ENCODE measurements at places on chromosomes 12 and 14.

- DNase-seq: no peak
Measured at GRCh38 chr12:97404543-97404942, 58.1 kb upstream of the RMST start.

DNA sequence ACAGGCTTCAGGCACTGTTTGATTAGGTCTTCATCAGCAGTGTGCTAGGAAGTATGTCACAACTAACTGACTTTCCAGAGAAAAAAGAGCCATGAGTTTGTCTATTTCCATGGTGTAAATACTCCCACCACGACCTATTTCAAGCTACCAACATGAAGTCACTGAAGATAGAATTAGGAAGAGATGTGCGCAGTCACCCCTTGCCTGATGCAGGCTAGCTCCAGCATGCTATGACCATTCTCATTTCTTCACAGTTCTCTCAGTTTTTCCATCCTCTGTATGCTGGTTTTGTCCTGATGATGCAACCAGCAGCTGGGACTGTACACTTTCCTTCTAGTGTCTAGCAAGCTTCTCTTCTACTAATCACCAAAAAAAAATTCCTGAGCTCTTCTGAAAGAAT lies 191.6 kb upstream of the NUDT4 start:
- DNase-seq: no peak

GRCh38 chr14:101461891-101462290 lies 99.4 kb upstream of the DIO3 start:
- DNase-seq: no peak

DNA sequence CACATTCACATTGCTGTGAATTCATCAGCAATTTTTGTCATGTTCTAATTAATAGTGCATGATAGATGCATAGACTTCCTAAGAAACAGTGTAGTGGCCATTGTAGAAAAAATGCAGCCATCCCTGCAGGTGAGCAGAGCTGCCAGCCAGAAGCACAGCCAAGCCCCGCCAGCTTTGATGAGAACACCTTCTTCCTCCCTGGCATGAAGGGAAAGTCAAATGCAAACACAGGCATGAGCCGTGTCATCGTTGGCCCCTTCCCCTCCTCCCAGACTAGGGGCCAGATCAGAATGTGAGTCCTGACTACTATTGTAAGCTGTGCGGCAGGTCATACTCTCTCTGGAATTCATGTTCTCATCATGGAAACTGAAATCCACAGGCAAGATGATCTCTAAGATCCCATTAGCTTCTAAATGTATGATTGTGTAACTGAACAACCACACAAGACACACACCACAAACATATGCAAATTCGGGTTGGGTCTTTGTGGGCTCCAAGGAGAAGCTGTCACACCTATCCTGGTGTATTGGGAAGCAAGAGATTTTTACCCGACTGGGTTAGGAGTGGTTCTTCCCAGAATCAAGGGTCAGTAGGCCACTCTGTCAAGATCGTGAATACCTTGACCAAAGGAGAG lies 2.8 kb upstream of the AQP2 start:
- no peak for DNase-seq

GRCh38 chr12:108320507-108321293 lies 18.4 kb downstream of the CMKLR1 start:
- no peak for DNase-seq

DNA sequence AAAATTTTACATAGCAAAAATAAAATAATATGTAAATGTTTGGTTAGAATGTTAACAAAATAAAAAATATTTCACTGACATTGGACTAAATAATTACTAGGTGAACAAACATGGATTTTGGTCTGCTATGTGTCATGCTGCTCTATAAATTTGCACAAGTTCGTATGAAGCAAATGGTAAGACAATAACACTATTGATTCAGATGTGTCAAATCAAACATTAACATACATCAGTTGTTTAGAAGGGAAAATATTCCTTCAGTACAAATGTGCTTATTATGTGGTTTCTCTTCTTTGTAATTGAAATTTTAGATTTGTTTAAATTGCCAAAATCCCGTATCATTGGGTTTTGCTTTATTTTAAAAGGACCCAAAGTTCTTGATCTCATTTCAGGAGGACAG lies 46.9 kb downstream of the PAWR start:
- DNase-seq: no peak

GRCh38 chr14:74434294-74434693 lies 8.3 kb upstream of the SYNDIG1L start:
- DNase-seq: no peak

GRCh38 chr12:39395866-39396265 lies 47.1 kb downstream of the KIF21A start:
- no peak for DNase-seq

- no peak for DNase-seq
Measured at GRCh38 chr12:5511644-5512600, 80.0 kb downstream of the NTF3 start.

GRCh38 chr12:70451528-70451927 lies 85.4 kb downstream of the KCNMB4 start:
- no peak for DNase-seq

- DNase-seq: no peak
Measured at GRCh38 chr14:72781561-72782508, 112.1 kb downstream of the DPF3 start.

DNA sequence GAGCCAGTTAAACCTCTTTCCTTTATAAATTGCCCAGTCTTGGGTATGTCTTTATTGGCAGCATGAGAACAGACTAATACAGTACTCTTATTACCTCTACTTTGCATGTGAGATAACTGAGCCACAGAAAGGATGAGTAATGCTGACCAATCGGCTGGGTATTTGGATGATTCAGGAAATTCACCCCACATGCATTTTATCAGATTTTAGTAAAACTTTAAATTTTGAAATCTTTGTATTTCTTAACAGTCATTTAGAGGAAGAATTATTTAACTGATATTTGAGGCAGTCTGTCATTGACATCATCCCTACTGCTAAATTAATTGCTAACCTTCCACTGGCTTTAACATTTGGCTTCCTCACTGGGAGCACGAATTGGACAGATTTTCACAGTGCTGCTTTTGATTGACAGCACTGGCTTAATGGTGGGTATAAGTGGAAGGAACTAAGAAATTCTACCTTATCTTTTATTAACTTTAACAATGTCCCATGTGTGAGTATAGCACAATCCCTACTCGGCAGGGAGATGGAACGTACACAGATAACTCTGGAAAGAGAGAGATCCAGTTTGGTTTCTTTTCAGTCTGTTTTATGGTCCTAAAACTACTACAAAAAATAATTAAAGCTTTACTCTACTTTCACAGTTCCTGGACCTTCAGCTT lies 261.0 kb downstream of the DACT1 start:
- DNase-seq: no peak

- no peak for DNase-seq
Measured at GRCh38 chr12:1171657-1172408, 180.8 kb downstream of the ERC1 start.

DNA sequence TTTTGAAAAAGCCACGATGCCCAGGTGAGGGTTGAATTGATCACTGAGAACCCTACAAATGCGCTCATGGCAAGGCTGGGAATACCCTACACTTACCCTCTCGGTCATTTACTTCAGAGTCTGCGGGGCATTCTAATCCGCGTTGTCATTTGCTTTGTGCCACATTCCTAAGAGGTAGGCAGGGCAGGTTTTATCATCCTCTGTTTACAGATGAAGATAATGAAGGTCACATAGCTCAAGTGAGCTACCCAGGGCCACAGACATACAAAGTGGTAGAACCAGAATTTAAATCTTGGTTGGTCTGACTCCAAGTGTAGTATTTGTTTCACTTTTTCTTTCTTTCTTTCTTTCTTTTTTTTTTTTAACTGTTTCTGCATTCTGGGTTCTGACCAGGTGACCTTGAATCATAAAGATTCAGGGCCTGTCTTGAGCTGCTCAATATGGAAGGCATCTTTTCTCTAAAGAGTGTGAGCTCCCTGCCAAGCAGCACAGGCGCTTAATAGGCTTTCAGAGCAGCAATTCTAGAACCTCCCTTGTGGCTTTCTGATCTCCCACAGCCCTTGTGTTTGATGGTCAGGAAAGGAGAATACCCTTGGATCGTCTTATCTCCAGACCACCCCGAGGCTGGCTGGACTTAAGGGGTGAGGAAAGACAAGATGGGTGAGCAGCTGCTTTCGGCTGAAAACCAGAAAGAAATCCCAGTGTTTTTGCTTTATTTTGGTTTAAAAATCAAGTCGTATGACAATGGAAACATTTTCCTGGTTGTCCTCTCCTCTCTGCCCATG lies 662 bp upstream of the BATF start:
- no peak for DNase-seq

GRCh38 chr12:51818566-51819300 lies 29.8 kb downstream of the FIGNL2 start:
- DNase-seq: no peak

DNA sequence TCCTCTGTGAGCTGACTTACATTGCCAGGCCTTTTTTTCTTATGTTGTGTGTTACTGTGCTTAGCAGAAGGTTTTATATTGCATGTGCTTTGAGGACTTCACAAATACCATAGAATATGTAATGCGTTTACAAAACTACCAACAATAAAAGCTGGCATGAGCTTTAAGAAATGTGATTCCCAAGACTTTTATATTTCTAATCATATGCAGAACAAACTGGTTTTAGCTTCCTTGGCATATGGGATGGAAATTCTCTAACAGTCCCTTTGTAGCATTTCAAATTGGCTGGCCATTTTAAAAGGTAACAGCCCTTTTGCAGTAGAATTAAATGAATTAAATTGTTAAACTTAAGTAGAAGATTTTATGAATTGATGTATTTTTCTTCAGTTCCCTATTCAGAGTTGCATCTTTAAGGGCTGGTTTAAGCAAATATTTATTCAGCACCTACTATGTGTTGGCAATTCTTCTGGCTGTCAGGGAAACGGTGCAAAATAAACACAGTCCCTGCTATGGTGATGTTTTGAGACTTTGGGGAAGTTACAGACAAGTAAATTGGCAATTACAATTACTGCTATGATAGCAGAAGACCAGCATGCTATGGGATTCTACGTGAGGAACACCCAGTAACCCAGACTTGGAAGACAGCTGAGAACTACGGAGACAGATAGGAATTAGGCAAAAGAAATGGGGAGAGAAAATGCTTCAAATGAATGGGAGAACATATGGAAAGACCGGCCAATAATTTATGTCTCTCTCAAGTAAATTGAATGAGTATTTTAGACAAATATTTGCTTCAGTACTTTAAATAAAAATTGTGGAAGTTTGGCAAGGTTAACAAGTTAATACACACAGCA lies 446.4 kb downstream of the EGLN3 start:
- no peak for DNase-seq

DNA sequence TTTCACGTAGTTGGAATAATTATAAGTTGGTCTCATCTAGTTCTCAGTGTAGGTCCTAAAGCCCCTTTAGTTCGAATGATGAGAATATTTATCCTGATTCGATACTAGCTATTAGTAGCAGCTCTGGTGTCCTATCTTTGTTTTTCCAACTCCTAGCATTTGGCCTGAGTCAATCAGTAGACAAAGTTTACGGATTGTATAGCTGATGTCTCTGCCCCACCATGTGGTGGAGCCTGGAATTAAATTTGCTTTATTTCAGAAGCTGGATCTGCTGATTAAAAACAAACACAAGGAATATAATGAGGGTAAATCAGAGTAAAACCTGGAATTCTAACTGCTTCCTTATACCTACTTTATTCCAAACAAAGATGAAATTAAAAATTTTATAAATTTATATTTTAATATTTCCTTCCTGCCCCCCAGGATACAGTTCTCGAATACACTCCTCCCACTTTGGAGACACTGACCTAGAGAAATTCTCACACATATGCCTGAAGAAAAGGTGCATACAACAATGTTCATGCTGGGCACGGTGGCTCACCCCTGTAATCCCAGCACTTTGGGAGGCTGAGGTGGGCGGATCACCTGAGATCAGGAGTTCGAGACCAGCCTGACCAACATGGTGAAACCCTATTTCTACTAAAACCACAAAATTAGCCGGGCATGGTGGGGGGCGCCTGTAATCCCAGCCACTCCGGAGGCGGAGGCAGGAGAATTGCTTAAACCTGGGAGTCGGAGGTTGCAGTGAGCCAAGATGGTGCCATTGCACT lies 7.6 kb upstream of the BRMS1L start:
- DNase-seq: no peak

GRCh38 chr12:91857813-91858542 lies 287.7 kb downstream of the BTG1 start:
- no peak for DNase-seq

DNA sequence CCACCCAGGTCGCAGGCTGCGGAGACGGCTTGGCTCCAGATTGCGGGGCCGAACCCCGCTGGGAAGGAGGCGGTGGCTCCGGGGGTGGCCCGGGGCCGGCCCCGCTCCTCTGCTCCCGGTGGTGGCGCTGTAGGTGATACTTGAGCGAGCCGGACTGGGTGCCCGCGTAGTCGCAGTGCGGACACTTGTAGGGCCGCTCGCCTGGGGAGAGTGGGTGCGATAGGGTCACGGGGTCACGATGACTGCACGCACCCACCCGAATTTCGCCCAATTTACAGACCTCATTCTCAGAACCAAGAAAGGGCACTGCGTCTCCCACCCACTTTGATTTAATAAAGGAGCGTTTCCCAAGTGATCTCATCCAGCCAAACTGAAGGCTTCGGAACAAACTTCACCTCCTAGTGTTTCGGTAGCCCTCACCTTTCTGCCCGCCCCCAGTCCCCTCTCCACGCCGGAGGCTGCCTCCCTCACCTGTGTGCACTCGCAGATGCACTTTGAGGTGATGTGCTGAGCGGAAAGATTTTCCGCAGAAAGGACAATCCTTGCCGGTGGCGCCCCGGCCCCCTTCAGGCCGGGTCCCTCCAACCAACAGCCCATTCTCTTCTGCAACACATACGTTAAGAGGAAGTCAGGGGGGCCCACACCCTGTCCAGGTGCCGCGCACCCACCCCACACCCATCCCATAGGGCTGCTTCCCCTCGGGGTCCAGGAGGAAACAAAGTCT lies 7.4 kb downstream of the ZNF219 start:
- DNase-seq: no peak

- DNase-seq: no peak
Measured at GRCh38 chr12:122949816-122950675, 16.2 kb downstream of the ABCB9 start.

GRCh38 chr12:7844116-7844515 lies 28.6 kb downstream of the SLC2A14 start:
- no peak for DNase-seq

DNA sequence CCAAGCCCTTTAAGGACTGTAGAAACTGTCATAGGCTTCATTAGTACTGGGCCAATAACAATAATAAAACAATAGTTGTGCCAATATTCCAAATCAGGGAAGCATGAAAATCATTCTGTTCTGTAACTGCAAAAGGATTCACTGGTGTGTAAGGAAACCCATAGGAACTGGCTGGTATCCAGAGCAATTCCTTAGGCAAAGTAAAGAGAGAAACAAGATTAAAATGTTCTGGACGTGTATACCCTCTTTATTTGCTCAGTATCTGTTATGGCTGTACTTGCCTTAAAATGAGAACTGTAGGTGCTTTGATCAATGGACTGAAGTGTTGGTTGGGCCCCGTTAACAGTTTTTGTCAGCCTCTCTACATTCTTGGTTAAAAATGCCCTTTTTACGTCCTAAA lies 72.4 kb upstream of the STAC3 start:
- DNase-seq: no peak

DNA sequence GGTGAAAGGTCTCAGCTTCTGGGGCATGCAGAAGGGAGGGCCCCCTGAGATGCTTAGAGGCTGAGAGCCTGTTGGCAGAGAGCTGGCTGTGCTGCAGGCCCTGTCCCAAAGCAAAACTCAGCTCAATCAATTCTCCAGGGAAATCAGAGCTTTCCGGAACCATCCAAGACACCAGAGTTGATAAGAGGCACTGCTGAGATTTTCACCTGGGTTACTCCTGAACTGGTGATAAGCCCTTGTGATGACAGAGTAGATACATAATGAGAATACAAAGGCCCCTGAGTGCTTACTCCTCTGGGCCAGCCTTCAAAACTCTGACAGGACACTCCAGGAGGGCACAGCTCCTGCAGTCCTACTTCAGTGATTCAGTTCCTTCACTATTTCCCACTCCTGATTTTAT lies 63.9 kb downstream of the ARL6IP4 start:
- DNase-seq: no peak
